Brain microvascular endothelial cell (primary cell): ENCODE measurements at places on chromosomes 16 and 17.

GRCh38 chr16:22109258-22109898 is 17.0 kb downstream of the VWA3A start:
- no peak for DNase-seq

DNA sequence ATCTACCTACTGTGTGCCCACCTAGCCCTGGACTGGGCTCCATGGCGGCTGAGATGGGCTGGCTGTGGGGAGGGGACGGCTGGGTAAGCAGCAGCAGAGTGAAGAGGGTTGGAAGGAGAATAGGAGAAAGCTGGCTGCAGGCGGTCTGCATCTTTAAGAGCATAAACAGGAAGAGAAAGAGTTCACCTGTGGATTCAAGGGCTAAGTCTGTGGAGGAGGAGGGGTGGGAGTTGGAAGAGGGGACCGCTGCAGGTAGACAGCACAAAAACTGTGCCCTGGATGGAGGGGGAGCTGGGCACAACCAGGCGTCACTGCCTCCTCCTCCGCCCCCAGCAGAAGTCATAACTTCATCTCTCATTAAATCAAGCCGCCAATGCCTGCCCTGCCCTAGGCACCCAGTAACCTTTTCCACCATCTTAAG is 677 bp downstream of the SLC13A2 start:
- DNase-seq = no peak

GRCh38 chr16:2821487-2822157 is 4.6 kb downstream of the PRSS21 start:
- no peak for DNase-seq

DNA sequence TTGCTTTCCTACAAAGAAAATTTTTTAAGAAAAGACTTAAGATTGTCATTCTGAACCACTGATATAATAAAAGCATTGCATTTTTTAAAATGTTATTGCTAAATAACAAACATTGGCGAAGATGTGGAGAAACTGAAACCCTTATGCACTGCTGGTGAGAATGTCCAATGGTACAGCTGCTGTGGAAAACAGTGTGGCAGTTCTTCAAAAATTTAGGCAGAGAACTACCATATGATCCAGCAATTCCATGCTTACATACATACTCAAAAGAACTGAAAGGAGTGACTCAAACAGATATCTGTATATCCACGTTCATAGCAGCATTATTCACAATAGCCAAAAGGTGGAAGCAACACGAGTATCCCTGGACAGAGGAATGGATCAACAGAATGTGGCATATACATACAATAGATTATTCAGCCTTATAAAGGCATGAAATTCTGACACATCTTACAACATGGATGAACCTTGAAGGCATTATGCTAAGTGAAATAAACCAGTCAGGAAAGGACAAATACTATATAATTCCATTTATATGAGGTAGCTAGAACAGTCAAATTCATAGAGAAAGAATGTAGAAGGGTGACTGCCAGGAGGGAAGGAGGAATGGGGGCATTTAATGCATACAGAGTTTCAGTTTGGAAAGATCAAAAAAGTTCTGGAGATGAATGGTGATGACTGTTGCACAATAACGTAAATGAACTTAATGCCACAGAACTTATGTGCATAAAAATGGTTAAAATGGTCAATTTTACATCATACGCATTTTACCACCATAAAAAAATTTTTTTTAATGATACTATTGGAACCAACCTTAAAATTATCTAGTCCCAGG is 92.1 kb downstream of the CACNG1 start:
- no peak for DNase-seq

DNA sequence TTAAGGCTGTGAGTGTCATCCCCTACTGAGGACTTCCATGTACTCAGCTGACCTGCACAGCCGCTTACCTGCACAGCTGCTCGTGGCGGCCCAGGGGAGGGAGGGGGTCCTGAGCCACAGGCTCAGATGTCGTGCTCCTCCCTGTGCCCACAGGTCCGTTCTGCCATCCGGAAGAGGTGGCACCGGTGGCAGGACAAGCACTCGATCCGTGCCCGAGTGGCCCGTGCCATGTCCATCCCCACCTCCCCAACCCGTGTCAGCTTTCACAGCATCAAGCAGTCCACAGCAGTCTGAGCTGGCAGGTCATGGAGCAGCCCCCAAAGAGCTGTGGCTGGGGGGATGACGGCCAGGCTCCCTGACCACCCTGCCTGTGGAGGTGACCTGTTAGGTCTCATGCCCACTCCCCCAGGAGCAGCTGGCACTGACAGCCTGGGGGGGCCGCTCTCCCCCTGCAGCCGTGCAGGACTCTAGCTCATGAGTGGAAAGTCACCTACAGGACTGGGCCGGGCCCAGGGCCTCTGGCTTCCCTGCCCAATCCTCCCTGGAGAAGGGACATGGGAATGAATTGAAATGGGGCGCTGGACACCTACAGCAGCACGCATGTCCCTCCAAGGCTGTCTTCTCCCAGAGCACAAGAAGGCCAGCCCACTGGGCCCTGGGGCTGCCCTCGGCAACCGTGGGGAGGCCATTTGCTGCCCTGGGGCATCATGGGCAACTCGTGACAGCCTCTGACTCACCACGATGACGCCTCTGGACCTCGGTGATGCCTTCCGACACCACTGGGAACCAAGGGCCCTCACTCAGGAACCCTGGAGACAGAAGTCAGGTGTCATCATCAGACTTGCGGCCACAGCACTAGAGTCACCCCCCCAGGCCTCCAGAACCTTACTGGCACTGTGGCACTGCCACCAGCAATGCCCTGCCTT is 9.9 kb upstream of the SPPL2C start:
- DNase-seq = no peak

- DNase-seq = no peak
Observed at GRCh38 chr17:14352136-14352535, 51.3 kb downstream of the HS3ST3B1 start.

DNA sequence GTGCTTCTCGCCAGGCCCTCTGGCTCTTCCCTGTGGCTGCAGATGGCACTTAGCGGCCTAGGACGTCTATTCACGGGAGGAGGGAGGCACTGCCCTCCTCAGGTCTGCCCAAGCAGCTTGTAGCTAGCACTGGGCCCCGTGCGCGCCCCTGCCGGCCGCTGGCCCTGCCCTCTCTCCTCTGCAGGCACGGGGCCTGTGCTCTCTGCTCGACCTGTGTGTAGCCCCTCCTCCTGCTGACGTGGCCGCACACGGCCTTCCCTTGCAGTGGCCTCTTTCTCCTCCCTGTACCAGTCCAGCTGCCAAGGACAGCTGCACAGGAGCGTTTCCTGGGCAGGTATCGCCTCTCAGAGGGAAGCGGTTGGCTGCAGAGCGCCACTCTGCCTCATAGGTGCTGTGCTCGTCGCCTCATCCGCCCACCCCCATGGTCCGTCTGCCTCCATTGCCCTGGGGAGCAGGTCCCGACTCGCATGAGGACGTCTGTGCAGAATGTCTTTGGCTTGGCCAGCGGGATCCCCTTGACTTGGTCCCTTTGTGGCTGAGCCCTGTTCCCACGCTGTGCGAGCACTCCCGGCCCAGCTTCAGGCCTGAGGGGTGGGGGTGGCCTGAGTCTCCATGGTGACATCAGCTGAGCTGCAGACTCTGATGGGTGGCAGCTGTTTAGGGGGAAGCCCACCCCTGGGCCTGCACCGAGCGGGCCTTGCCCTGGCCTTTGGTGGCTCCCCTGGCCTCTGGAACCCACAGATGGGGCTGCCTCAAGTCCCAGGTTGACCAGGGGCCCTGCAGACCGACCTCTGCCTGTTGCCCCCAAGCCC is 34.6 kb downstream of the TSC2 start:
- no peak for DNase-seq

DNA sequence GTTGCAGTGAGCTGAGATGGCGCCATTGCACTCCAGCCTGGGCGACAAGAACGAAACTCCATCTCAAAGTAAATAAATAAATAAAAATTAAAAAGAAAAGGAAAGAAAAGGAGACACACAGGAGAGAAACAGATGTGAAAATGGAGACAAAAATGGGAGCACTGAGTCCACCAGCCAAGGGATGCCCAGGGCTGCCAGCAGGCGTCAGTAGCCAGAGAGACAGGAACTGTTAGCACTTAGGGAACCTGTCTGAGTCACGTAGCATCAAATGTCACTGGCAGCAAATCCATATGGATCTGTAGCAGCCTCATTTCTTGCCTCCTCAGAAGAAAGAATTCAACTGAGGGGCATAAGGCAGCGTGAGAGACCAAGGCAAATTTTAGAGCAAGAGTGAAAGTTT is 79.7 kb downstream of the CYLD start:
- DNase-seq = no peak

GRCh38 chr17:49359990-49360795 is 1.9 kb downstream of the ZNF652 start:
- no peak for DNase-seq
